Activated CD8-positive, alpha-beta T cell treated with anti-CD3 and anti-CD28 coated beads, Interleukin-2, amount 10 ng/mL, durations not matched to agents 7 days and 5 days (primary cell): ENCODE measurements at places on chromosomes 16 and 17. TPM values are rescaled to one million over a fixed set of nuclear protein-coding genes. Genes with fewer than 3 reads are reported as not detected.

Gene NLRC5
- total RNA-seq = 280 TPM

Gene RGS9
- total RNA-seq = 5.7 TPM

Gene MT1F
- 28.0 TPM for total RNA-seq

Gene MYH8
- not detected for total RNA-seq

Gene TACO1
- 22.9 TPM for total RNA-seq

Gene RND2
- total RNA-seq = not detected

Gene CAPNS2
- total RNA-seq = not detected

Gene IRF8
- 22.9 TPM for total RNA-seq

Gene KRTAP4-4
- total RNA-seq = not detected

Gene FAM234A
- total RNA-seq = 10.9 TPM

Gene SERPINF2
- total RNA-seq = 0.16 TPM

Gene NETO2
- total RNA-seq = 3.4 TPM

Gene TMEM235
- not detected for total RNA-seq

Gene FBXL16
- total RNA-seq = 7.3 TPM

Gene KCTD13
- 35.5 TPM for total RNA-seq

Gene VAC14
- total RNA-seq = 37.9 TPM

Gene SECTM1
- total RNA-seq = 0.92 TPM

Gene ZDHHC1
- total RNA-seq = 0.26 TPM

Gene CES5A
- not detected for total RNA-seq

Gene SMIM5
- total RNA-seq = 0.31 TPM

Gene SLC16A5
- 5.4 TPM for total RNA-seq

Gene GDPD3
- 12.6 TPM for total RNA-seq

Gene ZNF597
- 2.4 TPM for total RNA-seq

Gene CHAD
- total RNA-seq = not detected

Gene ASGR2
- not detected for total RNA-seq

Gene QPRT
- total RNA-seq = 8.6 TPM
